Activated CD4-positive, CD25-positive, alpha-beta regulatory T cell treated with anti-CD3 and anti-CD28 coated beads, Interleukin-2, amount 50 U/mL, for 24 hours (primary cell): ENCODE measurements at places on chromosomes 2 and 18.

DNA sequence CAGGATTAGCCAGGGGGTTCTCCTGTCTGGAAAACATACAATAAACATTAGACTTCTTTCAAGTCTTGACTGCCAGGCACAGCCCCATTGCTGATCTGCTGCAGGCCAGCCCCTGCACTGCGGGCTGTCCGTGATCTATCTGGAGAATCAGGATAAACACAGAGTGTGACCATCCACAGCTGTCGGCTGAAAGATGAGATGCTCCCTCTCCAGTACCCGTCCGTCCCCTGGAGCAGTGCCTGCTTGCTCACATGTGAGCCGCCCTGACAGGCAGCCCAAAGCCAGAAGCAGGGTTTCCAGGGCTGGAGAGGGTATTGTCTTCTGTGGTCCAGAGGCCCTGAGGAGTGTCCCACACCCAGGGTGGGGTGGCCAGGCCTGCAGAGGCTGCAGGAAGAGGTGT lies 46.1 kb upstream of the FOSL2 start:
- no peak for ATAC-seq

DNA sequence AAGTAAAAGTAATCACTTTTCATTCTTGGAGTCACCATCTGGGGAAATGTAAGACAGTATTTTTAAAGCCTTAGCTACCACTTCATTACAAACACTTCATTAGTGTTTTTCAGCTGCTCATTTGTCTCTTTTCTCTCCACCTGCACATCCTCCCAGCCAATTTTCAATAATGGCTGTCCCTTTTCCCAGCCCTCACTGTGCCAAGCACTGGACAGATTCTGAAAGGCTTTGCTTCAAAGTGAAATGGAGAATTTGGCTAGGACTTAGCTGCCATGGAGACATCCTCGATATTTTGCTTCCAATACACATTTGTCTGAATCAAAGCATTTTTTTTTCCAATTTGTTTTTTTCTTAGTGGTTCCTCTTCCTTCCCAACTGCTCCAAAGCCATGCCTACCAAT lies 272.4 kb upstream of the NRXN1 start:
- no peak for ATAC-seq

DNA sequence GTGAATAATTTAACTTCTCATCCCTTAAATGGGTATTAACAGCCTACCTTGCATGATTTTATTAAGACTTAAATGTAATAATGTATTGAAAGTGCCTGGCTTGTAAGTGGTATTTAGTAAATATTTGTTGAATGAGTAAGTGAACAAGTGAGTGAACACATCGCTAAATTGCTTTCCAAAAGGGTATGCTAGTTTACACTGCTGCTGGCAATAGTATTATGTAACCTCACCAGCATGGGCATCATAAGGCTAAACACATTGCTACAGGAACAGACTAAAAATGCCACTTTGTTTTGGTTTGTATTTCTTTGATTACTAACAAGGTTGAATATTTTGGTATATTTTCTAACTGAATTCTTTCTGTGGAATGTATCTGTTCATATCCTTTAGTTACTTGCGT lies 9.8 kb downstream of the WDR43 start:
- no peak for ATAC-seq

DNA sequence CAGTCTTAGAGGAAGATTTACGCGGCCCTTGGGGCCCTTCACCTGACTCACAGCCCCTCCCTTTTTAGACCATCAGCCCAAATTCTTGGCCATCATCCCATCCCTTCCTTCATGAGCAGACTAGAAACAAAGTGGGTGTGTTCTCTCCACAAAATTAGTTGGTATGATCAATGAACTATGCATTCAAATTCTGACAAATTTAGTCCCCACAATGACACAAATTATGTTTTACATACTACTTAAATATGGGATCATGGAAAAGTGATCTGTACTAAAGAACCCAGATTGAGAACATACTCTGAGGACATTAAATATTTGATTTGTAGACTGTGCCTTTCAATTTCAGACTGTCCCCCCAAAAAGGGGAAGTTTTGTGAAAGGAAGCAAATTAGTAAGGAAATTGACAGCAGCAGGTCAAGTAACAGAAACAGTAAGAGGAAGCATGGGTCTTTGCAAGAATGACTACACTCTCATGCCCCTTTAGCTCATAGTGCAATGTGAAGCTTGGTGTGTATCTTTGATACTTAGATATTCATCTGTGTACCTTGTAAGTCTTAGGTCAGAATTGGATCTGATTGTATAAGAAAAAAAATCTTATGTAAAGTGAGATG lies 2.2 kb upstream of the MAPRE2 start:
- no peak for ATAC-seq

GRCh38 chr2:219707496-219708285 lies 80.3 kb downstream of the SLC4A3 start:
- ATAC-seq = no peak
